Suppressor macrophage treated with lipopolysaccharide for 4 hours (primary cell): ENCODE measurements at places on chromosomes 7 and 10.

DNA sequence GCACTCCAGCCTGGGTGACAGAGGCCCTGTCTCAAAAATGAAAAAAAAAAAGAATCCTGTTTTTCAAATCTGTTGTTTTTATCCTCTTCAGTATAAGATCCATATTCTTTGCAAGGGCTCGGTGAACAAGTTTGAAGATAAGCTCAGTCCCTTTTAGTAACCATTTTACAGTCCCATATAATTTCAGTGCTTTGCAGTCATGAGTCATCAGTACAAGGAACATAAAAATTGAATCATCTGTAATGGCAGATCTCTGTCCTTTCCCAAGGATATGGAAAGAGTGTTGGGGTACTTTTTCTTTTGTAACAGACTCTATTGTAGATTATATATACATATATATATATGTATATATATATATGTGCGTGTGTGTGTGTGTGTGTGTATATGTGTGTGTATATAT, 52.2 kb upstream of the ZPBP start:
- peak; percentile 23 for DNase-seq

GRCh38 chr10:70458329-70459060, 17.0 kb upstream of the NODAL start:
- peak; percentile 75 for DNase-seq

GRCh38 chr7:151372612-151373265, 31.1 kb downstream of the NUB1 start:
- DNase-seq = no peak

DNA sequence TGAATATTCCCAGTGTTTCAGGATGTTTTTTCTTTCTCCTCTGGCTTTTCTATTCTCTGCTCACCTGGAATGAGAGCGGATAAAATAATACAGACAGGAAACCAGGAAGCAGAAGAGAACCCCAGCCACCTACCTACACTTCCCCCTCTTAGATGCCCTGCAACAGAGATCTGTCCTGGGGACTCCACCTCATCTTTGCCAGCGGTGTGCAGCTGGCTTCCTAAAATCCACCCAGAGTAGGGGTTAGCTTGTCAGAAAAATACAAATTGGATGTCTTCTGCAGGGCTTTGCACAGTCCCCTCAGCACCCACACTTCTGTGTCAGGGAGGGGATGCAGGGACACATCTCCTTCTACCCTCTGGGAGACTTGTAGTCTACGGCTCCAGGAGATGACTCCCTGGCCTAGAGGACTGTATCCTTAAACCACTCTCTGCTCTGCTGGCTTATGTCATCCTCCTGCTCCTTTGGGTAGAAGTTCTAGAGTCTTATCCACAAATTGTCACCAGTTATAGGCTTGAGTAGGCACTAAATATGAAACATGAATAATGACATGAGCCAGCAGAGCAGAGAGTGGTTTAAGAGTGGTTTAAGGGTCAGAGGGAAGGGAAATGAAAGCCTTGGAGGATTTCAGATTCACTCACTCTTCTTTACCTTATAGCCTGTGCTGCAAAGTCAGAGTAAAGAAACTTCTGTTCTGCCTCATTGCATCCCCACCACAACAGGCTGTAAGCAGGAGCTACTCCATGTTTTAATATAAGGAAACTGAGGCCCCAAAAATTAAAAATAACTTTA, 749.4 kb downstream of the AUTS2 start:
- DNase-seq = no peak

- no peak for DNase-seq
Measured at GRCh38 chr10:128322106-128322505, 195.9 kb upstream of the MKI67 start.

DNA sequence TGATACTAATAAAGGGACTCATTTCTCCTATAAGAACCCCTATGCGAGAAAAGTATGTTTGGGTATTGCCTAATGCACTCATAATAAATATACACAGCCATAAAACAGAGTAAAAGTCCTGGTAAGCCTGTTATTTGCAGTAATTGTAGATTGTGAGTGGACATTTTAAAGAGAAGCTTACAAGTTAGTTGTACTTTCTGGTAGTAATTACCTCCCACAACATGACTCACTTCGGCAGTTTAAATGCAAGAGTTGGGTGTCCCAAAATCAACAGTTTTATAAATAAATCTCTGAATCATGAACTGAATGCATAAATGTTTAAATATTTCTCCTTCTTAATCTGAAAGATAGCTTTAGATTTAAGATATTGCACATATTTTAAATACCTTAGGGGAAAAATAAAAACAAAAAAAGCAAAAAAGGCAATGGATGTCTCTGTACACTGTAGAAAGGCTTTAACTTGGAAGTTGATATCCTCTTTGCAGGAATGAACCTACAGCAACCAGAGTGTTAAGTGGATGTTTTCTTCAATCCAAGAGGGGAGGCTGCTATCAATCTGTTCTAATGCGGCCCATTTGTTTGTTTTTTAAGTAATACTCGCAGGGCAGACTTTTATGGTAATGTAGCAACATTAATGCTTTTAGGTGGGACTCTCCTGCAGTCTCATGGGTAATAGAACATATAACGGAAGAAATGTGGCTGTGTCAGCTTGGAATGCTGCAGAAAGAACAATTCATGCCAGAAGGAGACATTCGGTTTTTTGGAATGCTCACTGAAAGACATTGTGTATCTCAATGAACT, 57.3 kb upstream of the ZEB1 start:
- DNase-seq = peak; percentile 2

DNA sequence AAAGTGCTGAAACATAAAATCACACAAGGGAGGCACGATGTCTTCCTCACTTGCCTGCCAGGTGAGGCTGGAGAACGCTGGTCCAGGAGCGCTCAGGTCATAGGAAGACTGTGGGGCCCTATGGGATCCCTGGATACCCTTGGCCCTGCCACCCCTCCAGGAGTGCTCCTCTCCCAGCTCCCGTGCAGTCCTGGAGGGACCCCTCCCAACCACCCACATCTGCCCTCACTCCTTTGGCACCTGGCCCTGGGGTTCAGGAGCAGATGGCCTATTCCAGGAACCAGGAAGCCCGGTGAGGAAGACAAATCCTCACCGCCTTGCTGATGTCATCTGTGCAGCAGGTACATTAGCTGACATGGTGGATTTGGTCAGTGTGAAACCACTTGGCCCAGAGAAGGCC, 3.7 kb upstream of the CXCL12 start:
- DNase-seq = no peak

DNA sequence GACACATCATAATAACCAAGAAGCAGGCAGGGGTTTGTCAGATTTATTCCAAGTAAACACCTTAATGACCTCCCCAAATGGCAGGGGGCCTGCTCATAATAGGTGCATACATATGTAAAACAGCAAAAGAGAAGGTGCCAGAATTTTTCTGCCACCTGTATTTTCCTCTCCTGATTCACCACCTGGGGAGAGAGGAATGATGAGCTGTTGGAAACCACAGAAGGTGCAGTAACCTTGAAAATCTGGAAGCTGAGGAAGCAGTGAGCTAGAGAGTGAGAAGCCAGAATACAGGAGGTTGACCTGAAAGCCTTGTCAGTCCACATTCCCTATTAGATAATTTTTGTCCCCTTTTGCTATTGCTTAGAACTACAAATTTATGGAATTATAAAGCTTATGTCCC, 46.2 kb upstream of the PDE1C start:
- no peak for DNase-seq

GRCh38 chr7:36390199-36391090, 783 bp downstream of the ANLN start:
- peak; percentile 74 for DNase-seq

GRCh38 chr7:69367780-69368179, 230.5 kb upstream of the AUTS2 start:
- DNase-seq = no peak

- DNase-seq = no peak
Measured at GRCh38 chr7:44472843-44473242, 17.6 kb downstream of the NUDCD3 start.

- no peak for DNase-seq
Measured at GRCh38 chr10:72756674-72757385, 64.9 kb downstream of the MCU start.

DNA sequence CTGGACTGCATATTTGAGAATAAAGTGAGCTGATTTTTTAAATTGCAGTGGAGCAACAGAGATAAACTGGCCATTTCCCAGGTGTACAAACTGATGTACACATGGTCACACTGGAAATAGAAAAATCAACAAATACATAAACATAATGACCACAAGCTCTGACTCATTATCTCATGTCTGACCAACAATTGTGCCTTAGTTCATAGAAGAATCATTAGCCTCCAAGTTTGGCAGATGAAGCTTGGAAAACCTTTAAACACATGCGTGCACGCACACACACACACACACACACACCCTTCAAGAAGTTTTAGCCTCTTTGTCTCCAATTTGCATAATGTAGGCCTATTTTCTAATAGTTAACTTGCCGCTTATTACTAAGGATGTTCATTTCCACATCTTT, 308.9 kb upstream of the POM121L12 start:
- no peak for DNase-seq

DNA sequence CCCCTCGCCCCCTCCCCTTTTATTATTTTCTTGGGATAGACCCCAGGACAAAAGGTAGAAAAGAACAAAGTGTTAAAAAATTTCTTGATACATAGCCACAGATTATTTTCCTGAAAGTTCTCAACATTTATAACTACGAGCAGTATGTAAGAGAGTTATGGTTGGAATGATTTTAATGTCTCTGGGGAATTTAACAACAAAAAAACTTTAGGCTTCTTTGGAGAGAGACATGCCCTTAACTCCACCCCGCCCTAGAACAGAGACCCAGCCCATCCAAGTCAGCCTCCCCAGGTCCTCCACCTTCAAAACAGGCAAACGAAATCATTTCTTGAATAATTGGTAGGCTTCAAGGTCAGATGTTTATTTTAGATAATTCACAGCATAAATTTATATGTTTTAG, 97.1 kb downstream of the TCF7L2 start:
- DNase-seq = no peak

DNA sequence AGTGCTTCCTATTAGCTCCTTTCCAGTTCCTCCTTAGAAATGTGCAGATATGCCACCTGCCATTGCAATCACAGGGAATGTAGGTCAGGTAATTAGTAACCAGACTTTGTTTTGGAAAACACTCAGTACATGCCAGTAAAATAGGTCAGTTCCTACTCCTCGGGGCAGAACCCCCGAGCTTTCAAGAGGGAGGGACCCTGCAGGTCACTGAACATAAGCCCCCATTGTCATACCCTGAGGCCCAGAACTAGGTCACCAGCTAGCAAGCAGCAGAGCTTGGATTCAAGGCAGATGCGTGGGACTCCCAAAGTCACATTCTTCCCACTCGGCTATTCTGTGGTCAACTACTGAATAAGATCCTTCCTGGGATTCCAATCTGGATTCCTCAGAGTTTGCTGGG, 104.8 kb downstream of the PPP1R3C start:
- DNase-seq = no peak

- no peak for DNase-seq
Measured at GRCh38 chr10:95544783-95545500, 16.2 kb downstream of the SORBS1 start.
